HS-5 (cell line): ENCODE measurements at places on chromosomes 11 and 22.

GRCh38 chr11:75449776-75450175 is 16.8 kb upstream of the KLHL35 start:
- no peak for DNase-seq

- no peak for DNase-seq
Observed at GRCh38 chr22:48259991-48260670, 1497.7 kb downstream of the TBC1D22A start.

DNA sequence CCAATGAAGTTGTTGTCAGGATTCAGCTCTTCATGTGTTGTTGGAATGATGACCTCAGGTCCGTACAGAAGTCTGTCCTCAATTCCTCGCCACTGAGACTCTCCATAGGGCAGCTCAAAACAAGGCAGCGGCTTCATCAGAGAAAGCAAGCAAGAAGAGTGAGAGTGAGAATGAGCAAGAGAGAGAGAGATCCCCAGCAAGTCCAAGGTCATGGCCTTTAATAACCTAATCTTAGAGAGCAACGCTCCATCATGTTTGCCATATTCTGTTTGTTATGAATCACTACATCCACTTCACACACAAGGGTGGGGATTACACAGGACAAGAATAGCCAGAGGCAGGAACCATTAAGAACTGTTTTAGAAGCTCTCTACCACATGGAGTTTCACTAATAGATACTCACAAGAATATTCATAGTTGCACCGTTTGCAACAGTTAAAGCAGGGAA is 23.3 kb upstream of the MMP7 start:
- DNase-seq: no peak

GRCh38 chr11:43467958-43468357 is 109.2 kb downstream of the TTC17 start:
- no peak for DNase-seq

DNA sequence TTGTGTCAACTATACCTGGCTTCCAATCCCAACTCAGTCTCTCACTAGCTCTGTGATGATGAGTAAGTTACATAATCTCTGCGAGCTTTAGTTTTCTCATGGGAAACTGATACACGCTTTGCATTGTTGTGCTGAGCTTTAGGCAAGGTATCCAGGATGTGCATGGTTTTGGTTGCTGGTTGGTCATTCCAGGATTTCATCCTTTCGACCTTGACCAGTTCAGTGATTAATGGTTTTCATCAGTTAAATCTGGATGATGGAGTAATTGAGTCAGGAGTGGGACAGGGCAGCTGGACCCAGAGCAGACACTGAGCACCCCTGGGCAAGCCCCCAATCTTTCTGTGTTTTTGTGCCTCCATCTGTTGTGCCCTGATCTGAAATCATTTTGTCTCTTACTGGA is 417.3 kb upstream of the CADM1 start:
- no peak for DNase-seq

DNA sequence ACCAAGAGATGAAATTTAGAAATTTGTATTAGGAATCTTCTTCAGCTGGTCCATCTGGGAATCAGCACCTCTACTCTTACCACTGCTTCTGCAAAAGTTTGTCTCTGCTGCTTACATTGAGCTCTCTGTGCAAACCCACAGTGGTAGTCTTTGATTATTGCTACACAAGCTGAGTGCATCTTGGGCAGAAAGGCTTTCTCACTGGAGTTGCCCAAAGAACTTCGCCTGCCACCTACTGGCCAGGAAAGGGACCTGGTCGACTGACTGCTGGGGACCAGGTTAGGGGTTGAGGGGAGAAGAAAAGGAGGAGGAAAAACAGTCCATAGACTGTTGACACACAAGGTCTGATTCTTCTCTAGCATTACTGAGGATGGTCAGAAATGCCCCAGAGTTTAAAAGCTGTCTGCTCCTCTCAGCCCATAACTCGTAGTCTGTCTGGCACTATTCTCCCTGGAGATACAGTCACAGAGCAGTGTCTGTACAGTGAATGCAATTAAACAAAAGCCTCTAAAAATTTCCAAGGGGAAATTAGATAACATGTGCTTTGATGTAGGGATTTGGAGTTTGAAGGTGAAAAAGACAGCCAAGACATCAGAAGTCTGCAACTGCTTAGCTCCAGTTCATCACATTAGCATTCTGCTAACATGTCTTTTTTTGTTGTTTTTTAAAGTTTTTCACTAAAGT is 215.0 kb upstream of the CTSC start:
- no peak for DNase-seq

- peak; percentile 70 for DNase-seq
Observed at GRCh38 chr22:49962012-49962750, 1.6 kb downstream of the PIM3 start.

DNA sequence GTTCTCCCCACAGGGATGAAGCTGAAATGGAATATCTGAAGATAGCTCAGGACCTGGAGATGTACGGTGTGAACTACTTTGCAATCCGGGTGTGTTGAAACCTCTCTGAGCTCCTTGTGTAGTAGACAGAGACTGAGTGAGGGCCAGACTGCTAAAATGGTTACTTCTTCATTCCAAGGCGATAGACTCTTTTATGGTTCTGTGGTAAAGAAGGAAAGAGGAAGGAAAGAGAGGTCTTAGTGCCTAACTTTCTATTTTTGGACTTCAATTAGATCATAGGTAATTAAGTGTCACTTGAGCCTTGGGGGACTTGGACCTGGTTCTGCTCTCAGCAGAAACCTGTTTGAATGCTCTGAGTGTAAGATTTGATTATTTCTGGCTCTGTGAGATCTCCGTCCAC is 54.7 kb downstream of the NF2 start:
- no peak for DNase-seq

GRCh38 chr11:63478896-63479295 is 12.1 kb downstream of the PLAAT5 start:
- peak; percentile 22 for DNase-seq

GRCh38 chr11:78828676-78829075 is 254.0 kb upstream of the NARS2 start:
- no peak for DNase-seq

DNA sequence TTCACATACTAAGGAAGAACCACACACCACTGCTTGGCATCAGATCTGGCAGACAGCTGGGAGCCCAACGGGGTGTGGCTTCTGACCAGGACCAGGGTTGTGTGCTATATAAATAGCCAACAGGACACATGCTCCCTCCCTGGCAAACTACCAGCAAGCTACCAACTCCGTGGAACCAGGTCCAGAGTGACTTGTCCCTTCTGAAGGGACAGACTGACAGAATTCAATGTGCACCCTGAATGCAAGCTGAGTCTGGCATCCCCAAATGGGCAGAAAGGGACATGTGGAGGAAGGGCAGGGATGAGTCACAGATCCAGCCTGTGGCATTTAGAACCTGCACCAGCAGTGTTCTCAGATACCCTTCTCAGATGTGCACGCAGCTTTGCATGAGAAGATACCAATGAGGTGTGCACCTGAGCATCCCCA is 92.9 kb downstream of the MICAL3 start:
- no peak for DNase-seq

DNA sequence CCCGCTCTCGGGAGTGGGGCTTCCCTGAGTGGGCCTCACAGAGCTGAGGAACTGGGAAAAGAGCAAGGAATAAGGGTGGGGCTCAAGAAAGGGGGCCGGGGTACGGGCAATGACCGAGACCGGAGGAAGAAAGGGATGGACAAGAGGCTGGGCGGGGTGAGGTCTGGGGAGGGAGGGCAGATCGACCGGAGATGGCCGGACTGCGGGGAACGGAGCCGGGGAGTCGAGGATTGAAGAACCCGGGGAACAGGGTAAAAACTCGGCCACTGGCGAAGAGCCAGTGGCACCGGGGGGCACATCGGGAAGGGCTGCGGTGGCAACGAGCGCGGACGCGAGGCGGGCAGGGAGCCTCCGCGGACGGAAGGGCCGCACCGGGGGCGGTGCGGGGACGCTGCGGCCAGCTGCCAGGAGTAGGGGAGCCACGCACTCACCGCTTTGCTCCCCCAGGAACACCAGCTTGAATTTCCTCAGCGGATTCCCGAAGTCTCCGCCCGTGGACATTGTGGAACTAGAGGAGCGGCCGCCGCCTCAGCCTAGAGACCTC is 667 bp downstream of the RAB6A start:
- peak; percentile 6 for DNase-seq

- no peak for DNase-seq
Observed at GRCh38 chr11:105156720-105157119, 17.2 kb upstream of the CARD18 start.

DNA sequence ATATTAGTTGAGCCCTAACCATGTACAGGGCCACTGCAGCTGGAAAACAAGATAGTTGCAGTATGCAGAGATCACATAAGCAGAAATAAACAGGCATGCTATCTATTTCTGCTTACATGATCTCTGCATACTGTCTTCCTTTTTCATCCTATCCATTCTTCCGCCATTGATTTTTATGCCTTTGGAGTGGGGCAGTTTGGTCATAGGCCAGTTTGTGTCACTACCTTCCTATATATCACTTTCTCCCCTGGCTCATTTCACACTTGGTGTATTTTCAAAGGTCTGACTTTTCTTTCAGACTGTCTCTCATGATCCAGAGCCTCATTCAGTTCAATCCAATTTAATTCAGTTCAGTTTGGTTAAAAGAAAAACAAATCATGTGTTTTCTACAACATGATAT is 829.6 kb downstream of the KCNA4 start:
- DNase-seq: no peak

DNA sequence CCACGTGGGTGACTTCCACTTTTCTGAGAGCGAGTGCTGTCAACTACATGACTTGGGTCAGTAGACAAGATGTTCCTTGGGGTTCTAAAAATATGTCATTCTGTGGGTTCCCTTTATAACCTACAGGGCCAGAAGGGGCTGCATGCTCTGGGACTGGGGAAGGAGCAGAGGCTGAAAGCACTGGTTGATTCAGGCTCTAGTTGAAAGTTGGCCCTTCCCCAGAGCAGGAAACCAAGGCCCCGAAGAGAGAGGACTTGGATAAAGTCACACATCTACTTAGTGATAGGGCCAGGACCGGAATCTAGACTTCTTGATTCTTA is 9.9 kb downstream of the ADAMTS15 start:
- DNase-seq: no peak

GRCh38 chr11:3995307-3995706 is 99.3 kb upstream of the RRM1 start:
- no peak for DNase-seq

DNA sequence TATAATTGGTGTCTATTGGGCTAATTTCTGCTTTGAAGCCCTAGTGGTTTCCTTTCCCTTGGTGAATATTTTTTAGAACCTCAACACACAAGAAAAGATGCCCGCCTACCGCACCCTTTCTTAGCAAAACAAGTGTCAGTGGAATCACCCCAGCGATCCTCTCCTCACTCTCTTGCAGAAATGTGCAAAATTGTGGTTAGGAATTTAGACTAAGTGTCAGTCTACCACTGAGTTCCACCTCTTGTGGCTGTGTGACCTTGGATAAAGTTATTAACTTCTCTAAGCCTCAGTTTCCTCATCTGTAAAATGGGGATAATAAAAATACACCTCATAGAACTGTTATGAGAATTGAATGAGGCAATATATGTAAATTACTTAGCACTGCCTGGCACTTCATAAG is 5.3 kb upstream of the JAML start:
- no peak for DNase-seq

GRCh38 chr11:127632546-127632945 is 632.0 kb upstream of the KIRREL3 start:
- no peak for DNase-seq

GRCh38 chr11:104928811-104929210 is 30.6 kb upstream of the CASP12 start:
- no peak for DNase-seq

- DNase-seq: no peak
Observed at GRCh38 chr11:69355346-69355940, 61.5 kb downstream of the MYEOV start.

GRCh38 chr11:69010964-69011623 is 2.0 kb downstream of the MRGPRF start:
- DNase-seq: no peak
